GM23248 (cell line): ENCODE measurements at places on chromosomes 6 and 20. TPM values are rescaled to one million over a fixed set of nuclear protein-coding genes. Genes with fewer than 3 reads are reported as not detected.

CLPSL2 gene
- not detected in 2 replicates for total RNA-seq

CYP24A1 gene
- 1.2 TPM in 1 of 2 replicates, not detected in the other for total RNA-seq

DNA sequence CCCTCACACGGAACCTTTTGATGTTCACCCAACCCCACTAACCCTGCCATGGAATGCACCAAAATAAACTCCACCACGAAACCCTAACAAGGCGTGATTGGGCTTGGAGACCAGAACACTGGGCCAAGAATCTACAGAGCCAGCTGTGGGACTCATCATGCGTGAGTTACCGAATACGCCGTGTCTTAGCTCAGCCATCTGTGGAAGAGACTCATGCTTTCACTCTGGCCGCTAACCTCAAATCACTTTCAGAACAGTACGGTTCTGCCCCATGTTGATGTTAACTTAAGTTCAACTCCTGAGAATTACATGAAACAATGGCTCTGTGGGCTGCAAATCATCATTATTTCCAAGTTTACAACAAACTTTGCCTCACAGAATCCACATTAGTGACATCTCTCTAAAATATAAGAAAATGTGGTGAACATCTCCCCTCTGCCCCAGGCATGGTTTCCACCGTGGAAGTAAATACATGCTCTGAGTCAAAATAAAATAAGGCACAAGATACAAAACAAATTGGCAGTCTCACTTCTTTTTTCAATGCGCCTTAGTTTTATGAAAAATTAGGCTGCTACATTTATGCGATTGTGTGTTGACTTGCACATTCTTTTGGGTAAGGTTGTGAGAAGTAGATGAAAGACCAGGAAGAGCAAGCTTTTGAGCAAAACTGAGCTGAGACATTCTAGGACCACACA is 308.9 kb upstream of the EXOC2 start:
- peaks cover 53% of the 10 kb centered on the region for H3K27me3 ChIP-seq
- no peaks in the 10 kb centered on the region for H3K36me3 ChIP-seq
- DNase-seq: peak; percentile 23
- H3K4me3 ChIP-seq: no peak overlapping the region
- H3K4me1 ChIP-seq: no peaks in the 10 kb centered on the region

CD93 gene
- not detected in 2 replicates for total RNA-seq

DNA sequence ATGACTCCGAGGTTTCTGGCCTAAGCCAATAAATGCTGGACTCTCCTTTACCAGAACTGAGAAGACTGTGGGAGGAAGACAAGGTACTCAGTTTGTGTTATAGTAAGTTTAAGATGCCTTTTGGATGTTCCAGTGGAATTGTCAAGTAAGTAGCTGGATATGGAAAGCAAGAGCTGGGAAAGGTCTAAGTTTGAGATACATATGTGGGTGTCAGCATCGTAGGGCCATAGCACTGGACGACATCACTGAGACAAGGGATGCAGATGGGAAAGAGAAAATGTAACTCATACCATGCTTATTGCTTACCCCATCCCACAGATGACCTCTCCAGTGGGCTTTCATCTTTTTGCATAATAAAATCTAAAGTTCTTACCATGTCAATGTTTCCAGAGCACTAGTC is 45.5 kb upstream of the ZNF217 start:
- H3K36me3 ChIP-seq: no peaks in the 10 kb centered on the region
- peaks cover 20% of the 10 kb centered on the region for H3K4me1 ChIP-seq
- no peak overlapping the region for H3K27ac ChIP-seq
- no peaks in the 10 kb centered on the region for H3K27me3 ChIP-seq

- DNase-seq: no peak
- no peak overlapping the region for H3K4me3 ChIP-seq
- H3K27ac ChIP-seq: no peak overlapping the region
- peaks cover 42% of the 10 kb centered on the region for H3K4me1 ChIP-seq
Measured at GRCh38 chr6:87574237-87574804, 15.5 kb downstream of the RARS2 start.

DNA sequence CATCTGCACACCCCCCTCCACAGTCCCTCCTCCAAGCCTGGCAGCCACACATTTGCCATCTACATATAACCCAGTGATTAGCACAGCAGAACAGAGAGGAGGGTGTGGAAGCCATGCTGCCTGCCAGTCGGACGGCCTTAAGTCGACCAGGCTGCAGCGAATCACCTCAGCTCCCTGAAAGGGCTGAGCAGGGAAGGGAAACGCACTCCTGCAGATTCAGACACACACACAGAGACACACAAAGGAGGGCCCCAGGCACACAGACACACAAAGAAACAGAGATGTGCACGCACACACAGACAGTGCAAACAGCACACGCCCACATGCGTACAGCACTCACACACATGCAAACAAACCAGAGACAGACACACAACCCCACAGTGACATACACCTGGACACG is 11.2 kb upstream of the SIRPA start:
- peak; percentile 52 for DNase-seq
- peaks cover 18% of the 10 kb centered on the region for H3K4me1 ChIP-seq
- no peak overlapping the region for H3K27ac ChIP-seq
- no peaks in the 10 kb centered on the region for H3K36me3 ChIP-seq

GRCh38 chr6:43026365-43026764 is 4.9 kb downstream of the RRP36 start:
- peaks cover 52% of the 10 kb centered on the region for H3K36me3 ChIP-seq
- no peak overlapping the region for H3K4me3 ChIP-seq
- H3K4me1 ChIP-seq: no peaks in the 10 kb centered on the region; the same call in 1 of the 2 replicates

DNA sequence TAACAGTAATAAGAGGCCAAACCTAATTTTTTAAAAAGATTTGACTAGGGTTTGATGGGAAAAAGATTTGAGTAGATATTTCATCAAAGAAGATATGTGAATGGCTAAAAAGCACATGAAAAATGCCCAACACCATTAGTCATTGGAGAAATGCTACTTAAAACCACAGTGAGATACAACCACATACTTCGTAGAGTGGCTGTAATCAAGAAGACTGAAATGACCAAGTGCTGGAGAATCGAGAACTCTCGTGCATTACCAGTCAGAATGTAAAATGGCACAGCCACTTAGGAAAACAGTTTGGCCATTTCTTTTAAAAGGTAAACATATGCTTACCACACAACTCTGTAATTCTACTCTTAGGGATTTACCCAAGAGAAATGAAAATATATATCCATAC is 175.5 kb downstream of the EYA2 start:
- H3K4me1 ChIP-seq: no peaks in the 10 kb centered on the region
- no peak overlapping the region for H3K4me3 ChIP-seq
- no peak overlapping the region for H3K27ac ChIP-seq
- H3K27me3 ChIP-seq: no peaks in the 10 kb centered on the region
- DNase-seq: peak; percentile 9
- no peaks in the 10 kb centered on the region for H3K36me3 ChIP-seq
